ENCODE measurements at places on chromosomes 16 and 17.

GRCh38 chr17:61466246-61466645 is 14.0 kb downstream of the TBX4 start:
- DNase-seq, result no peak

DNA sequence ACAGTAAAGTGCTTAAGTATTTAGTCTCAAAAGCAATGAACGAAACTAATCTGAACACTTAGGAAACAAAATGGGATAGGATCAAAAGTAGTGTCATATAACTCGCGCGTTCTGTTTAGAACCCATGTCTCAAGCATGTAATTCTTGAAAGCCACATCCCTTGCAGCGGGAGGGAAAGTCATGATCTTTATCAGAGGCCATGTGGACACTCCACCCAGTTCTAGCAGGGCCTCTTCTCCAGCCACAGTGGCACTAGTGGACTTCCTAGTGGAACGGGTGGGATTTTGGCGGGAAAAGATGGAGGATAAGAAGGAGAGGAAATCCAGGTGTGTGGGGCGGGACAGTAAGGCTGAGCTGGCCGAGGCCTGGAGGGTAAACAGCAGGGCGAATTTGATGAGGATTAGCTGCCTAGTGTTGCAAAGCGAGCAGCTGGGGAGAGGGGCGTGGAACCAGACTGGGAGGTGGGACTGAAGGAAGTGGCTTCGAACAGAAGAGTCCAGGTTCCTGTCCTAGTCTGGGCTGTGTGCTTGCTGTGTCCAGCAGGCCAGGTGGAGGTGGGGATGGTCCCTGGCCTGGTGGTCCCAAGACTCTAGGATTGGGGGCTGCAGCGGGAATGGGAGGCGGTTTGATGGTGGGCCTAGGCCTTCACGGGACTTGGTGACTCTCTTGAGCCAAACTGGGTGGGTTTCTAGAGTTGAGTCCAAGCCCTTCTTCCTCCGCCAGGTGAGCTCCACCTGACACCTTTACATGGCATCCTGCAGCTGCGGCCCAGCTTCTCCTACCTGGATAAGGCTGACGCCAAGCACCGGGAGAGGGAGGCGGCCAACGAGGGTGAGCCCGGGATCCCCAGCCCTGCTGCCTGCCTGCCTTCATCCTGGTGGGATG is 15.9 kb downstream of the POLR3E start:
- DNase-seq, result peak; percentile 16

DNA sequence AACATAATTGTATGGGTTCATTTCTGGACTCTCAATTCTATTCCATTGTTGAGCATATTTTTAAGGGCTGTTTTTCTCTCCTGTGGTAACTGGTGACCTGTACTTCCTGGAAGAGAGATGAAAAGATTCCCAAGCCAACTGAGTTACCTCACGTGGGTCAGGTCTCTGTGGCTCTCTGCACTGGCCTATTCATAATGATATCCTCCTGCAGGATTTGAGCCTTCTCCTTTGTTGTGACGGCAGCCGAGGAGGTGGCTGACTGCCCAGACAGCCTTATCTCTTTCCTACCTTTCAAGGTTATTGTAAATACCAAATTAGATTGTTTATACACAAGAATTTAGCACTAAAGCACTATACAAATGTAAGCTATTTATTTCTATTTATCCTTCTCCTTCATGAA is 2.7 kb upstream of the ACE start:
- no peak for DNase-seq

DNA sequence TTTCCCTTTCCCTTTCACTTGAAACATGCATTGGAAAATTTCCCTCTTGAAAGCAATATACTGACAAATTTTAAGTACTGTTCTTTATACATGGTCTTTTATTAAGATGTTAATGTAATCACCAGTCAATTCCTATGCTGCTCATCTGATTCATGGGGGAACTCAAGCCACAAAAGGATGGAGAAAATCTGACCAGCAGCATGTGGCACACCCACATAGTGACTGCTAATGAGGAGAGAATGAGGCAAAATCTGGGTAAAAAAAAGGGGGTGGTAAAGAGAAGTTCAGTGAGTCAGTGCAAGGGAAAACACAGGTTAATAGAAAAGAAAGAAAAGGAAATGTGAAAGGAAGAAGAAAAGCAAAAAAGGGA is 11.3 kb downstream of the RFFL start:
- no peak for DNase-seq

GRCh38 chr17:36002631-36003030 is 1.3 kb upstream of the CCL15 start:
- DNase-seq, result no peak

GRCh38 chr16:85173981-85174751 is 61.9 kb upstream of the CIBAR2 start:
- DNase-seq, result peak; percentile 88

DNA sequence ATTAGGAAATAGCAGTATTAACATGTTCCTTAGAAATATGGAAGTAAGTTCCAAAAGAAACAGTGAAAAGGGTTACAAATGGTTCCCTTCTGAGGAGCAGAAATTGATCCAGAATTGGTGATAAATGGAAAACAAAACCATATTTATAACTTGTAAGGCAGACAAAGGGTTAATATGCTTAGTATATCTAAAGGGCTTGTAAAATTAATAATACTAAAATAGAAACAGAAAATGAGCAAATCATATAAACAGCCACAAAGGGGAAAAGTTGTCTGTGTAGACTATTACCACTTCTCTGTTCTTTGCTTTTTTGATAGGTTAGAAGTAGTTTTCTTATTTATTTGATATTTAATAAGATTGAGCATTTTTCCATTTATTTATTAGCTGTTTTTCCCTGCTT is 64.4 kb downstream of the NFATC3 start:
- no peak for DNase-seq

DNA sequence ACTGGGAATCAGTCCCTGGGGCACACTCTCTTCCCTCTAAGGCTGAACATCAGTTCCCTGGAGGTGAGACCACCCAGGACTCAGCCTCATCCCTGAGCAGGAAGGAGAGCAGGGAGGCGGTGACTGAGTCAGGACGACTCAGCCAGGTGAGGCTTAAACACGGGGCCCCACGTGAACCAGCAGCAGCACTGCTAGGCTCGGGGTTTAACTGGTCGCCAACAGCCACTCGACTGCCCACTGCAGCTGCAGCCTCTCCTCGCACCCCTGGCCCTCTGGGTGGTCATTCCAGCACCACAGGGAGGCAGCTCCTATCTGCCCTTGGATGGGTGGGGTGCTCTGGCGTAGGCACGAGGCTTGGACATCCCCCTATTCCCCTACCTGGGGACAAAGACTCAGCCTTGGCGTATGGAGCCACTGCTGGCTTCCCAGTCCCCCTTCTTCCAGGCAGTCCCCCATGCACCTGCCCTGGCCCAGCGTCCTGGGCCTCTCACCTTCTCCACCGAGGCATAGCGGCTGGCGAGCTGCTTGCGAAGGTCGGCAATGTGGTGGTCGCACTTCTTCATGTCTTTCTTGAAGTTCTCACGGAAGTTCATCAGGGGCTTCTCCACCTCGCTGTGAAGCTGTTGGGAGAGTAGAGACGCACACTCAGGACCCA is 21.2 kb upstream of the RCVRN start:
- DNase-seq, result no peak

- no peak for DNase-seq
These were observed 42.2 kb downstream of the CCDC57 start for GRCh38 chr17:82170412-82170961.
